ENCODE measurements at places on chromosomes 2 and 18.

DNA sequence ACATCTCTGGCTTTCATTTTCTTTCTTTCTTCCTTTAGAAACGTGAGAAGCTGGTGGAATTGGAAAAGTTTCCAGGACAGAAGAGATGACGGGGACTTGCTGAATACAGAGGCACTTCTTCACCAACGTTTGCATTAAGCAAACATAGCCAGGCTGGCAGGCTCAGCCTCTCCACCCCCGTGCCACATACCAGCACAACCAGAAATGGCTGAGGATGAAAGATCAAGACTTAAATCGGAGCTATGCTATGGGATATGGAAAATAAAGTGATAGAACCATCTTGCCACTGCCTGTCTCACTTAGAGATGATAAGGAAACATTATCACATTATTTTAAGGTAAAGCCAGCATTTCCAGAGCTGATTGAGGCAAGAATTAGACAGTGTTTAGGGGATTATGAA lies 483.3 kb downstream of the BCL11A start:
- DNase-seq = no peak

DNA sequence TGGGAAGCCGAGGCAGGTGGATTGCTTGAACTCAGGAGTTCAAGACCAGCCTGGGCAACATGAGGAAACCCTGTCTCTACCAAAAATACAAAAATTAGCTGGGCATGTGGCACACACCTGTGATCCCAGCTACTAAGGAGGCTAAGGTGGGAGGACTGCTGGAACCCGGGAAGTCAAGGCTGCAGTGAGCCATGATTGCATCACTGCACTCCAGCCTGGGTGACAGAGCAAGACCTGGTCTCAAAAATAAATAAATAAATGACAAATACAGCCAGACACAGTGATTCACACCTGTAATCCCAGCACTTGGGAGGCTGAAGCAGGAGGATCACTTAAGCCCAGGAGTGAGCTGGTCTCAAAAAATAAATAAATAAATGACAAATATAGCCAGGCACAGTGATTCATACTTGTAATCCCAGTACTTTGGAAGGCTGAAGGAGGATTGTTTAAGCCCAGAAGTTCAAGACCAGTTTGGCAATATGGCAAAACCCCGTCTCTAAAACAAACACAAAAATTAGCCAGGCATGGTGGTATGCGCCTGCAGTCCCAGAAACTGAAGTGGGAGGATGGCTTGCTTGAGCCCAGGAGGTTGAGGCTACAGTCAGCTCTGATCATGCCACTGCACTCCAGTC lies 6.2 kb downstream of the KANSL3 start:
- peak; percentile 72 for DNase-seq

GRCh38 chr18:7733642-7734041 lies 166.5 kb downstream of the PTPRM start:
- DNase-seq = no peak

GRCh38 chr2:230674966-230675672 lies 37.5 kb upstream of the CAB39 start:
- DNase-seq = no peak

DNA sequence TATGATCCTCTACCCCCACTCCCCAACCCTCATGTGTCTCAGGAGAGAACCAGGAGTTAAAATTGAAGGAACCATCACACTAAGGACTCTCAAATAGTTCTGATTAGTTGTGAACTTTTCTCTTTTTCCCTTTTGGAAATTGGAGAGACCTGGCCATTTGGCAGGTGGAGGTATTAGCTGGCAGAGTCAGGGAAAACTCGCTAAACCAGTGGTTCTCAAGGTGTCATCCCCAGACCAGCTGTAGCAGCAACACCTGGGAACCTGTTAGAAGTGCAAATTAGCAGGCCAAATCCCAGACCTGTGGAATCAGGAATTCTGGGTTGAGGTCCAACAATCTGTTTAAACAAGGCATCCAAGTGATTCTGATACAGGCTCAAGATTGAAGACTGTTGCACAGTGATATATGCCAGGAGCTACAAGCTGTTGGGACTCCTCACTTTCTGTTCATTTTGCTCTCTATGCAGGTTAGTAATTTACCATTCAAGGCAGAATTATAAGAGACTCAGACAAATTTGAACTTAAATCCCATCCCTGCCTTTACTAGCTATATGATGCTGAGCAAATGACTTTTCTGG lies 2.8 kb upstream of the TMEM131 start:
- no peak for DNase-seq

DNA sequence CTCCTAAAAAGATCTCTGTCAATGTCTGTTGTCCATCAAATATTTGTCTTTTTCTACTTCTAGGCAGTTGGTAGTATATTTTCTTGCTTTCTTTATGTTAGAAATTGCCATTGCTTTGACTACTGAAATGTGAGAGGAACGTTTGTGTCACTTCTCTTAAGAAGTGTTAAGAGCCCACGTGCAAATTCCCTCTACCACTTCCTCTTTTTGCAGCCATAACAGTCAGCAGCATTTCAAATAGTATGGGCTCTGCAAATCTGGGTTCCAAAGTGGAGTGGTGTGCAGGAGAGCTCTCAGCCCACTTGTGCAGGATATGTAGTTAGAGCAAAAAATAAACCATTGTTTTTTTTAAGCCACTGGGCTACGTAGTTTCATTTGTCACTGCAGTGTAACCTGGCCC lies 314.0 kb downstream of the MEIS1 start:
- no peak for DNase-seq
